ENCODE measurements at places on chromosomes 16 and 17.

DNA sequence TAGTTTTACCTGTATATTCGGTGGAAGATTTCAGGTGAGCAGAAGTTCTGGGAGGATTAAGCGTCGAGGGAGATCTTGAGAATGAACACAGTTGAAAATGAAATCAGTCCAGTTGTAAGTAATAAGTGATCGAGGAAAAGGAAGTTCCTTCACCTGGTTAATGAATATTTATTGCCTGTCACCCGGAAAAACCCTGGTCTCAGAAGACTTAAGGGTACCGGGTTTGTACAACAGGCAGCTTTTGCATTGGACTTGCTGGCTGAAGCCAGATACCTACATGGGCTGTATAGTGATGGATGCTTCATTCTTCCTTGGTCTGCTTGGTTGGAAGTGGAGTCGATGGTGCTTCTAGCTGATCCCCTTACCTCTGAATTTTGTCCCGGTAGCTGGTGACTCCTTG lies 72.7 kb downstream of the PRKCA start:
- no peak for DNase-seq

DNA sequence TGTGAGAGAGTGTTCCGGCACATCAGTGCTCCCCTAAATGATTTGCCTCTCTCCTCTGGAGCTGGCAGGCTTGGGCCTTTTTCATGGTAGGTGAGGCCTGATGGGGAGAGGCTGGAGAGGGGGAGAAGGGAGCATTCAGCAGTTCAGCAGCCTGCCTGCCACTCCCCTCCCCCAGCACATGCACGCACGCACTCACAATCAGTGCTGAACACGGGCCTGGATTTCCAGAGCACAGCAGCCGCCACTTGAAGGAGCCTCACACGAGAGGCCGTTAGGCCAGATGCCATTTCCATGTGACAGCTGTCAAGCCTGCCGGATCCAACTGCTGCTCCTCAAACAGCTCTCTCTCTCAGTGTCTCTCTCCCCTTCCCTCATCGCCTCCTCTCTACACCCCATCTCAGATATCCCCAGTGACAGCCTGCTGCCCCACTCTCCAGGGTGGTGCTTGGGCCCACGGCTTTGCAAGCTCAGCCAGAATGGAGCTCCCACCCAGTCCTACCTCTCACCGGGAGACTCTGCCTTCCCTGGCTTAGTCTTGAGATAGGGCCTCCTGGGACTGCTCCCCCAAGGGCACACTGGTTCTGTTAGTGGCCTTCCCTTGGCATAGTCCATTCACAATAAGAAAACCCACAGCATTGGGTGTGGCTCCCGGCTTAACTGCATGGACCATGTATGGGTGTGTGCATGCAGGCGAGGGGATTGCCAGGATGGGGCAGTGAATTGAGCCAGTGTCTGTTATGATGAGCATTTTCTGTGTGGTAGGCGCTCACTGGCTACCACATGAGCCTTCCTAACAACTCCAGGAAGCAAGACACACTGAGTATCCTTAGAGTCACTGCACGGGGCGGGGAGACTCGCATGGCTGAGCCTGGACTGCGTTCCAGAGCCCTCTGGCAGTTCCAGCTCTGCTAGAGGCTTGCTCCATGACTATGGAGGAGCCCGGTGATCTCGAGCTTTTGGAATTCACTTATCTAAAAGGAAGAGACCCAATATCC lies 226.2 kb downstream of the CCDC182 start:
- DNase-seq: no peak

GRCh38 chr17:34626121-34626681 lies 46.8 kb downstream of the TMEM132E start:
- no peak for DNase-seq

GRCh38 chr16:782766-783403 lies 5.3 kb downstream of the RPUSD1 start:
- DNase-seq: no peak

- no peak for DNase-seq
Measured at GRCh38 chr17:69402052-69402451, 12.4 kb upstream of the MAP2K6 start.

DNA sequence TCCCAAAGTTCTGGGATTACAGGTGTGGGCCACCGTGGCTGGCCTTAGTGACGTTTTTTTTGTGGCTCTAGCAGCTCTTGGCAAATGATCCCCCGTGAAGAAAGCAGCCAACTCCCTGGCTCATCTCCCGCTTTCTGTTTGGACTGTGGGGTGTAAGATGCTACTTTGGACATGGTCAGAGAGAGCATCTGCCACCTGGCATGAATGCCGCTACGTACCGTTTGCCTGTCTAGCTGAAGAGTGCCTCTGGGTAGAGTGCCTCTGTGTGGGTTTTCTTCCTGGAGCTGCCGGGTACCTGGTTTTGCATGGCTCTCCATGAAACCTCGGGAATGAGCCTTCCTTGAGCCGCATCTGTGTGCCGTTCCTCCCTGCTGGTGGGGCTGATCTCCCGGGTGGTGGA lies 34.3 kb downstream of the NDEL1 start:
- no peak for DNase-seq

DNA sequence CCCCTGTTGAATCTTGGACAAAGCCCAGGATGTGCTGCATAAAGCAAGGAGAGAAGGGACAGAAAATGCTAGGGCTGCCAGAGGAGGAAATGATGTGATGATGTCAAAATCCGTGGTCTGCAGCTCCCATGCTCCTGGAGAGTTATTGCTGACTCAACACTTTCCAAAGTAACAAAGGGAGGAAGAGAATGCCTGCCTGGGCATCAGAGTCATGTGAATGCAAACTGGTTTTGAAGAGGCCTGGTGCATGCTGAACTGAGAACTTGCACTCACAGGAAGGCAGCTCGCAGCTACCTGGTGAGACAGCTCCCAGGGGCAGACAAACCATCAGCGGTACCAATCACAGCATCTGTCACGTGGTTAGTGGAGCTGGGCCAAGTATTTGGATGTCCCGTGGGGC lies 2.8 kb downstream of the MARVELD3 start:
- DNase-seq: no peak

DNA sequence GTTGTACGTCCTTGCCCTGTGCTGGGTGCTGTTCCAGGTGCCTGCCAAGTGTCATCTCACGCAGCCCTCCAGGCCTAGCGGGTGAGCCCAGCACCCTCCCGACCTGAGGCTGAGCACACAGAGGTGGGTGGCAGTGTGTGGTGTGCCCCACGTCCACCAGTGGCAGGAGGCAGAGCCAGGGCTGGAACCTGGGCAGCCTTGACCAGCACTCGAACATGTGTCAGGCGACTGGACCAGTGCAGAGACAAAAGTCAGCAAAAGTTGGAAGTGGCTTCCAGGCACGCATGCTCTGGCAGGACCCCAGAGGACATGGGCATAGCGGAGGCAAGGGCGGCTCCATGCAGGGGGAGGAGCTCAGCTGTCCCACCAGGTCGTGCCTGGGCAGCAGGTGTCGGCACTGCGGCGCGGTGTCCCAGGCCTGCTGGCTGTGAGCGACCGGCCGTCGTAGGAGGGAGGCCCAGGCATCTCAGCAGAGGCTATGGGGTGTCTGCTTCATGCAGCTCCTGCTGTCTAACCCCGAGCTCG lies 35.8 kb downstream of the COX4I1 start:
- no peak for DNase-seq

DNA sequence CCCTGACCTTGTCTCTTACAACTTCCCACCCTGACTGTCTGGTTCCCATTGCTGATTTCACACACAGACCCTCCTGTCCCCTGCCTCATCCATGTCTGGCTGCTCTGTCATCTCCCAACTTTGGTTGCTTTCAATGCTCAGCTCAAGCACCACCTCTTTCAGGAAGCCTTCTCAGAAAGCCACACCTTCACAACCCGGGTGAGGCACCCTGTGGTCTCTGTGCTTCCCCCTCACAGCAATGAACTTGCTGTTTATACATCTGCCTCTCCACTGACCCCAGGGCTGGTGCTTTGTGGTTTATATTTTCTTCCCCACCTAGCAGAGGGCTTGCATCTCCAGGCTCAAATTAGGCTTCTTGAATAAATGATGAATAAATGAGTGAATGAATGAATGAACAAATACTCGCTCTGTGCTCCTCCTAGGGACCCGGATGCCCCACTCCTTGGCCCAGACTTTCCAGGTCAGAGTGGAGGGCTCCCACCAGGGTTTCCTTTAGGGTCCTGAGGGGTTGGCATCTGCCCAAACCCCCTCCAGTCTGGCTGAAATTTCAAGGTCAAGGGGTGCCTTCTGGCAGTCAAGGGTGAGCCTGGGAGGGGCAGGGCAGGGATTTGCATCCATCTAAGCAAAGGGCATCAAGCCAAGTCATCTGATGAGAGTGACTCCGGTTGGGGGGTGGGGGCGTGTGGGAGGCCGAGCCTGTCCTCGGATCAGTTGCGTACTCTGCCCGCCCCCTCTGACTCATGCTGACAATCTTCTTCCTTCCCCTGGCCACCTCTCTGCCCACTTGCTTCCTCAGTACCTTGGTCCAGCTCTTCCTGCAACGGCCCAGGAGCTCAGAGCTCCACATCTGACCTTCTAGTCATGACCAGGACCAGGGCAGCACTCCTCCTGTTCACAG lies at the start of gene ITGAX:
Gene ITGAX, plus strand, starts transcription at position 783 of the 898 bp plus-strand sequence. Its CDS starts 79 bp downstream, at position 862.
- peak; percentile 74 for DNase-seq

DNA sequence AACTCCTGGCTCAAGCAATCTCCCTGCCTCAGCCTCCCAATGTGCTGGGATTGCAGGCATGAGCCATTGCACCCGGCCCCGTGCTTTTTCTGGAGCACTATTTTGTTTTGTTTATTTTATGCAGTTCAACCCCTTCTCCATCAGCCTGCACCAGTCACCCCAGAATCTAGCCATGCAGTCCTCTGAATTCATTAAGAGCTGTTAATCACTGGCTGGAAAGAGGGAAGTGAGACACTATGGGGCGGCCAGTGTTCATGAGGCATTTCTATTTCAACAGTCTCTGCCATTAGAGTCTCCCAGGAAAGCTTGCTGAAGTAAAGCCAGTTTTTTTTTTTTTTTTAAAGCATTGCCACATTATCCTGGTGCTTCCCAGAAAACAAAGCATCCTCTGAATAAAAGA lies 1.7 kb downstream of the VWA3A start:
- no peak for DNase-seq

- no peak for DNase-seq
Measured at GRCh38 chr16:88941913-88942909, 34.8 kb downstream of the CBFA2T3 start.

GRCh38 chr16:75258807-75259141 lies 7.3 kb upstream of the BCAR1 start:
- no peak for DNase-seq

- no peak for DNase-seq
Measured at GRCh38 chr17:81646869-81647600, 9.3 kb downstream of the PDE6G start.

DNA sequence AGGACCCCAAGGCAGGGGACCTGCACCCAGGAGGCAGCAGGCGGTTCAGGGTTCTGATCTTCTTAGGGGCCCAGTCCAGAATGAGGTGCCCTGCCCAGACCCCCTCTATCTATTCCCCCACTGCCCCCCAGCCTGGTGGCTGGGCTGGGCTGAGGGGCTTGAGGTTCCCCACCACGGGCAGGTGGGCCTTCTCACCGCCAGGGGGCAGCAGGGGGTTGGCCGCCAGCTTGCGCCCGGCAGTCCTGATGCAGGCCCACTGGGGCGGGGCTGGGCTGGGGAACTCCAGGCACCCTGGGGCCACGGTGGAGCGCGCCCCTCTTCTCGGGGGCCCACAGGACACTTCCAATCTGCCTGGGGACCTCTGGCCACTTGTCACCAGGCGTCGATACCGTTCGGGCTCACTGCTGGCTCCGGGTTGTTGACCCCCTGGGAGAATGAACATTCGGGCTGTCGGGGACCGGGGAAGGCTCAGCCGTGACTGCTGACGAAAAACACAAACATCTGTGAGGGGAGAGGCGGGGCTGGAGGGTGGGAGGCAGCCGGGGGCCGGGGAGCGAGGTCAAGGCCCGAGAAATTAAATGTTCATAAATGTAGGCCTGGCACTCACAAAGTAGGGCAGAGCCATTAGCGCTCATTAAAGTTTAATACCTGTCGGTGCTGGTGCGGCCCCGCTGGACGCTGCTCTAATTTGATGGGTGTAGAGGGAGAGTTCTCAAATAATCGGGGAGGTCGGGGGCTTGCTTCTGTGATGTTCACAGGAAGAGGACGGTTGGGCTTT lies 219.3 kb upstream of the GSE1 start:
- peak; percentile 49 for DNase-seq

- DNase-seq: peak; percentile 28
Measured at GRCh38 chr17:27481327-27481726, 25.1 kb downstream of the KSR1 start.

GRCh38 chr16:27748868-27749546 lies 199.1 kb downstream of the KATNIP start:
- peak; percentile 3 for DNase-seq

DNA sequence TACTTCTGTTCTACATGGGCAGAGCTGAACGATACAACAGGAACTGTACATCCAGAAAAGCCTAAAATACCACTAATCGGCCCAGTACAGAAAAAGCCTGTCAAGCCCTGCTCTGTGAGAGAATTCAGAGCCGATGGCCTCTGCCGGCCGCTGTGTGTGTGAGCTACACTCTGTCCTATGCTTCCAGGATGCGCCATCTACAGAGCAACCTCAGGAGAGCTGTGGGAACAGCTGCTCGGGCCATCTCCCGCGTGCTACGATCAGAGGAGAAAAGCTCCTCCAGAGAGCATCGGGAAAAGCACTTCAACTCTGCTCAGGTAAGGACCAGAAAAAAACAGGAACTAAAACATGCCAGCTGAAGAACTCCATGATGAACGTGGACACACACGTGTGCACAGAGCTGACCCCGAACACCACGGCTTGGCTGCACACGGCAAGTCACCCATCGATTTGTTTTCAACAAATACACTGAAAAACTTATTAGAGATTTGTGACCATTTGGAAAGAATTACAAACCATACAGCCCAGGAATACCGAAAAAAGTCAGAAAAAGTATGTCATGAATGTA lies 115.9 kb downstream of the ANKRD11 start:
- DNase-seq: no peak

GRCh38 chr16:56910654-56911539 lies 21.0 kb upstream of the HERPUD1 start:
- no peak for DNase-seq

- no peak for DNase-seq
Measured at GRCh38 chr17:32019228-32019627, 12.0 kb downstream of the LRRC37B start.

- no peak for DNase-seq
Measured at GRCh38 chr17:2335726-2336214, 487 bp downstream of the TSR1 start.

GRCh38 chr16:85798283-85798776 lies 1.0 kb downstream of the EMC8 start:
- no peak for DNase-seq

- no peak for DNase-seq
Measured at GRCh38 chr17:31843070-31843745, 15.8 kb downstream of the COPRS start.

GRCh38 chr17:77654296-77654695 lies 304.2 kb upstream of the TNRC6C start:
- DNase-seq: no peak

DNA sequence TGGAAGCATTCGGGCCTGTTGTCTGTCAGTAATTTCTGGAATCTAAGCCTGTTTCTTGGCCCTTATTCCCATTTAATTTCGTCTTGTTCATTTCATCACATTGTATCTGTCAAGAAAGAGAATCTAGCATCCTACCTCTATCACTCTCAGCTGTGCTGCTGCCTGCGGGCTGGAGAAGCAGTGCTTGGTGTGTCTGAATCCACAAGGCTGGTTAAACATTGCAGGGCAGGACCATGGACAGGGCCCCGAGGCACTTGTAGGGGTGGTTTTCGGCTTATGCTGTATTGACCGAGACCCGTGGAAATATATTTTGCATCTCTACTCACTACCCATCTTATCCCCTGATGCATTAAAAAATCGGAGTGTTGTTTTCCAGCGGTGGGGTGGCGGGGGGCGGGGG lies 3.1 kb downstream of the RAB11FIP4 start:
- DNase-seq: no peak
